ENCODE measurements at places on chromosomes 12 and 14.

DNA sequence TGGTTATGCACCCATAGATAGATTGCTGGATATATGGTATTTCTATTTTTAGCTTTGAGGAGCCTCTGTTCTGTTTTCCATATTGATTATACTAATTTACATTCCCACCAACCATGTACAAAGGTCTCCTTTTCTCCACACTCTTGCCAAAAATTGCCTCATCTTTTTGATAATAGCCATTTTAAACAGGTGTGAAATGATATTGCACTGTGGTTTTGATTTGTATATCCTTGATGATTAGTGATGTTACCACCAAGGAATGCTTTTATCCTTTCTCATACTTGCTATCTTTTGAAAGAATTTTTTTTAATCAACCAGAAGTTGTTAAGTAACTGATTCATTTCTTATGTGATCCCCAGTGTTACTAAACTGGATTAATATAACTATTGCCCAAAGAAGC lies 60.0 kb downstream of the BBS10 start:
- DNase-seq, result no peak

- no peak for DNase-seq
These were observed 255.5 kb downstream of the RASSF9 start for GRCh38 chr12:85580562-85581168.

DNA sequence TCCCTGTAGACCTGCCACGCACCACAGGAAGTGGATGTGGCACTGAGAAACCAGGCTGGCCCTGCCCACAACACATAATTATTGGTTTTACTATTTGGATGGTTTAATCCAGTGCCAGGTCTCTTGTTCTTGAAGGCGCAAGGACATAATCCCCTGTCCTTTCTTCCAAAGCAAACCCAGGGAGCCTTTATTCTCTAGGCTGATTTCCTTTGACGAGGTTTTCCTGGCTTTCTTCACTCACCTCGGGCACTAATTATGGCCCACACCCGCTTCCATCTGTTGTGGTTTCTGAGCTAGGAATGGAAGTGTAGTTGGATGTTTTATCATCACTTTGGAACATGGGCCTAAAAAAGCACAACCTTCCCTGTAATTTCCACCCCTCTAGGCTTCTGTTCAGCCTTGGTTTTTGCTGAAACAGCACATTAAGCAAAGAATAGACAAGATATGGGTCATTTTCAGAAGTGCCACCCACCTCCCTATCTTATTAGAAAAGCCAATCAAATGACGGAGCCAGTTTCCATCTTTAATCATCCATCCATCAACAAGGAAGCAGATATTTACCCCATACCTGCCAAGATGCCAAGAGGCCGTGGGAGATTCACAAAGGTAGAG lies 73.9 kb downstream of the PPP1R36 start:
- DNase-seq, result no peak

GRCh38 chr12:14605401-14605989 lies 37.8 kb upstream of the PLBD1 start:
- DNase-seq, result no peak

- DNase-seq, result no peak
These were observed 289.8 kb upstream of the RTL1 start for GRCh38 chr14:101193106-101193844.

DNA sequence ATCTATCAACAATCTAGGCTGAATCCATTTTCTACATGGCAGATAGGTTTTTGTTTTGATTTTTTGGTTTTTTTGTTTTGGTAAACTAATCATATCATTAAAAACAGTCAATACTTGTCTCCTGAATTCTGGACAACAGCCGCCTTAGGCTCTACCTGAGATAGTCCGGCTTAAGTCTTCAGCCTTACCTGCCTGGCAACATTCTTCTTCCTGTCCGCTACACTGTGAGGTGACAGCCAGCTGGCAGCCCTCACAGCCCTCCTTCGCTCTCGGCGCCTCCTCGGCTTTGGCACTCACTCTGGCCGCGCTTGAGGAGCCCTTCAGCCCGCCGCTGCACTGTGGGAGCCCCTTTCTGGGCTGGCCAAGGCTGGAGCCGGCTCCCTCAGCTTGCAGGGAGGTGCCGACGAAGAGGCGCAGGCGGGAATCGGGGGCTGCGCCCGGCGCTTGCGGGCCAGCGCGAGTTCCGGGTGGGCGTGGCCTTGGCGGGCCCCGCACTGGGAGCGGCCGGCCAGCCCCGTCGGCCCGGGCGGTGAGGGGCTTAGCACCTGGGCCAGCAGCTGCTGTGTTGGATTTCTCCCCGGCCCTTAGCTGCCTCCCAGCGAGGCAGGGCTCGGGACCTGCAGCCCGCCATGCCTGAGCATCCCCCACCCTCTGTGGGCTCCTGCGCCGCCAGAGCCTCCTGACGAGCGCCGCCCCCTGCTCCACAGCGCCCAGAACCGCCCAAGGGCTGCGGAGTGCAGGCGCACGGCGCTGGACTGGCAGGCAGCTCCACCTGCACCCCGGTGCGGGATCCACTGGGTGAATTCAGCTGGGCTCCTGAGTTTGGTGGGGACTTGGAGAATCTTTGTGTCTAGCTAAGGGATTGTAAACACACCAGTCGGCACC lies 49.0 kb downstream of the MDGA2 start:
- DNase-seq, result peak; percentile 1

GRCh38 chr14:68527329-68527851 lies 265.5 kb downstream of the ZFP36L1 start:
- DNase-seq, result peak; percentile 88

DNA sequence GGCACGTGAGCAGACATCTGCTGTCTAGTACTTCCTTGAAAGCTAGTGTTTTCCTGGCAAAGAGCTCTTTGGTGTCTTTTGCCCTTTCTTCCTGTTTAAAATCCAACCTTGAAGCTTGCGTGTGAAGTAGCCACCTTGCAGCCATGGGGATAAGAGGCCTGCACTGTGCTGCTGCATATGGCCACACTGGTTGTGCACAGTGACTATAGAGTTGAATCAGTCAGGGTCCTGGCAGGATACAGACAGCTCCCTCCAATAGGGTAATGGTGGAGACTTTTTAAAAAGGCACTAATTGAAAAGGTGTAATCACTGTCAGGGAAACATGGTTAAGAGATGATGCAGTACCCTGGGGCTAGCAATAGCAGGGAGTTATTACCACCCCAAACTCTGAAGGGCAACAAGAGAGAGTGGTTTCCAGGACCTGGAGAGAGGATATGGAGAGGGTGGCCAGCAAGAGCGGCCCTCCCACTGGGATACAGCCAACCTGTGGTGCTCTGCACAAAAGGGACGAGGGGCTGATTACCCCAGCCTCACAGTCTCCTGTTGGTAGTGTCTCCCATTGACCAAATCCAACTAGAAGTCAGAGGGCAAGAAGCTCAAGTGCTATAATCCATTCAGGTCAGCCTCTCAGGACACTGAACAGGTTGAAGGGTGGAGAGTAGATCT lies 4.8 kb upstream of the GLT8D2 start:
- no peak for DNase-seq

GRCh38 chr14:24664366-24664765 lies 30.4 kb upstream of the GZMB start:
- DNase-seq, result no peak

DNA sequence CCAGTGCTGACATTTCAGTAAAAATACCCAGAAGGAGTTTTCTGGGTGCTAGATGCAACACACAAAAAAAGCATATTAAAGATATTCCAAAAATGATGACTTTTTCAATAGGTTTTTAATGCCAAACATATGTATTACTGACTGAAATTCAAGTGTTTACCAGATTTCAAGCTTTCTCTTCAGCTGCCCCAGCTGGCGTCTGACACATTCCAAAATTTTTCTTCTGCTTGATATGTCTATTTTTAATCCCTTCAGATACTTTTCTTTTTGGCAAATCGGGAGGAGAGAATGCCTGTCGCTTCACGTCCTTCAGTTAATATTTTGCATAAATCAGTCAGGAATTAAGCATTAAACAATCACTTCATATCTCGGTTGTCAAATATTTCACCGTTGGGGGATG lies 7.1 kb upstream of the CCDC60 start:
- no peak for DNase-seq

GRCh38 chr12:101703487-101703886 lies 6.0 kb downstream of the CHPT1 start:
- DNase-seq, result no peak

- no peak for DNase-seq
These were observed 293.7 kb upstream of the CLEC14A start for GRCh38 chr14:38549564-38549963.

- DNase-seq, result no peak
These were observed 14.1 kb upstream of the DCP1B start for GRCh38 chr12:2018391-2018790.

- DNase-seq, result no peak
These were observed 620.1 kb downstream of the NRXN3 start for GRCh38 chr14:78790271-78790670.

GRCh38 chr14:64215978-64216377 lies 78.2 kb downstream of the ESR2 start:
- no peak for DNase-seq

DNA sequence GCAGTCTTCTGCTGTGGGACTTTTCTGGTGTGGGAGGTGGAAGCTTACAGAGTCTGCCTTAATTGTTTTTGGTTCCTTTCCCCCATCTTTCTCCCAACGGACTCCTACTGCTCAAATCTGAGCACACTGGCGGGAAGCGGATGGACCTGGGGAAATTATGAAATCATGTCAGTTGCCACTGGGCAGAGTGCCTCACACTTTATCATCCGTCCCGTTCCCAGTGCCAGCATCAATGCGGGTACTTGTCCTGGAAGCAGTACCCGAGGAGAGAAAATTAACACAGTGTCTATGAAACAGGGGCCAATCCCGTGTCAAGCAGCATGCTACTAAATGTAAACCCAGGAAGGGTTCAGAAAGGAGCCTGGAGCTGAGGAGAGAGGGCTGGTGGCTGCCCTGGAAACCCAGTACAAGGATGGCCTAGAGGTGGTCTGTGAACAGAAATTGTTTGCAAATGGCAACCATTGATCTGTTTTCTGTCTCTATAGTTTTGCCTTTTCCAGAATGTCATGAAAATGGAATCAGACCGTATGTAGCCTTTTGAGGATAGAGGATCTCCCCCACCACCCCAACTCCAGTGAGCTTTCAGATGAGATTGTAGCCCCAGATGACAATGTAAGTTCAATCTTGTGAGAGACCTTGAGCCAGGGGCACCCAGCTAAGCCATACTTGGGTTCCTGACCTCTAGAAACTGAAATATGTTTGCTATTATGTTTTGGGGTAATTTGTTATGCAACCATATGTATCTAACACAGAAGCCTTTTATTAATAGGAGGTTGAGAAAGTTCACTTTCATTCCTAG lies 908 bp upstream of the CDKL1 start:
- peak; percentile 8 for DNase-seq

DNA sequence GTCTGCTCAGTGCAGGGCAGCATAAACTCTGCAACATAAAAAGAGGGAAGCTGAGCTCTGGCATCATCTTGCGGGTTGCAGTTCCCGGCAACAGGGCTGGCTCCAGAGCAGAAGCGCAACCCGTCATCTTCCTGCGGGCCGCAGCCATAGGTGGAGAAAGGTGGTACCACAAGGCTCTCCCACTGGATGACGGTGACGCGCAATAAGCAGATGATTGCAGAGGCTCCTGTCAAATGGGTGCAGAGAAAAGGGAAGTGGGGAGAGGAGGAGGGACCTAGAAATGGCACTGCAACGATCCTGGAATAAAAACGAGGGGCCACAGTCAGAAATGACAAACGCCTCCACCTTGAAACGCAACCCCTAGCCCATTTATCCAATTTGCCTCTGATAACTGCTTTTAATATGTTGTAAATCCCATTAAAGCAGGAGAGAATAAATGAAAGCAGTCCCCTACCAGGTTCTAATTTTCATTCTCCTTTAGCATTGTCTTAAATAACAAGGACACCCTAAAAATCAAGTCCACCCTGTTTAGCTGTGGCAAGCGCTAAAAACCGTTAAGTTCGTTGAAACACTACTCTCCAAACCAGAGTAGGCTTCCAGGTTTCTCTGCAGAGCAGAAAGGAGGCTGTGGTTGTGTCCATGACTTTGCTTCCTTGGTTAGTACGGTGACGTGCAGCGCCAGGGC lies 30.9 kb upstream of the TUBA1C start:
- DNase-seq, result no peak

DNA sequence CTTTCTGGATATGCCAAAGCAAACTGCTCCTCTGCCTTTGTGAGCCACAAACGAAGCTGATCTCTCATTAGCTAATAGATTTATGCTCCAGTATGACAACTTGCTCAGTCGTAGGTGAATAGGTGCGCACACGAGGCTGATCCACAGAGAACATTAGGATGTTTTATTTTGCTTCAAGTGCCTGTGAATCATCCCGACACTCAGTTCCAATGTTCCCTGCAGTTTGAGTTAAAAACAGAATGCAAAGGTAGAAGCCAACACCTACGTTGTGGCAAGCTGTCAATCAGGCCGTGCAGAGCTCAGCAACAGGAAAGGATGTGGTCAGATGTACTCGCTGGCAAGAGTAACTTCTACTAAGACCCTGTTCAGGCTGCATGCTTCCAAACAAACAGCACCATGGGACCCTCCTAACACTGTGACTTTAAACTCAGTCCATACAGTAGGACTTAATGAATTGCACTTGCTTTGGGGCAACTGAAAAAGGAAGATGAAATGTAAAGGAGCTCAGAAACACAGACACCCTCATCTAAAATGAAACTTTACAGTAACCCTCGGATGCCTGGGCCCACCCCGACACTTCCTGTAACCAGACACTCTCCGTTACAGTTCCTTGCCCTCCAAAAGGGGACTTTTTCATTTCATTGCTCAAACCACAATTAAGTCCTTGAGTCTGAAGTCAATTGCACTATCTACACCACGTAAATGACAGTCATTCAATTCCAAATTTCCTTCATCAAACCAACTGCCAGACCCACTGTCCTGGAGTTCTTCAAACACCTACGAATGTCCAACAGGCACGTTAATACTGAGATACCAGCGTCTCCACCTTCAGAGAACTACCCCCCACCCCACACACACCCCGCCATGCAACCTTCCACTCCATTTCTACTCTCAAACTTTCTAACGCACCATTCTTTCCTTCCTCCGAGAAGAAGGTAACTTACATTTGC lies 1.6 kb downstream of the CCDC88C start:
- no peak for DNase-seq

DNA sequence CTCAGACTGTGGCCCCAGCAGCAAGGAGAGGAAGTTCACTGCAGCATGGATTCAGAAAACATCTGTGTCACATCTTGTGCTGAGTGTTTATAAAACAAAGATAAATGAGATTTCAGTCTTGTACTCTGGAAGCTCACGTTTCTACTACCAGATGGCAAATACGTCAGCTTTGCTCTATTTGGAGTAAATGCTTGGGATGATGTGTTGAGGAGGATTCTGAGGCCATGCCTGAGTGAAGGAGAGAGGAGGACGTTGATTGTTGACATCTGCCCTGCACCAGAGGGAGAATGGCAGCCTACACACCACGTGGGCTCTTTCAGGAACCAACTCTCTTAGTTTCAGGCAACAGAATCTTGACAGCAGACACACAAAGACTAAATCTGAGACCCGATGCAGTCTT lies 188.9 kb downstream of the TMEM132C start:
- no peak for DNase-seq

- no peak for DNase-seq
These were observed 875.7 kb upstream of the USP15 start for GRCh38 chr12:61384511-61384910.

GRCh38 chr14:74670726-74671411 lies 42.0 kb downstream of the AREL1 start:
- no peak for DNase-seq

GRCh38 chr12:130925666-130926015 lies 28.1 kb upstream of the ADGRD1 start:
- DNase-seq, result no peak

GRCh38 chr12:49503674-49504180 lies 35.1 kb upstream of the KCNH3 start:
- DNase-seq, result no peak

Data from PC-9 (cell line).